ENCODE measurements at places on chromosomes 12 and 14. TPM values are rescaled to one million over a fixed set of nuclear protein-coding genes. Genes with fewer than 3 reads are reported as not detected.

CLEC1B gene
- total RNA-seq = not detected

SLC6A12 gene
- total RNA-seq = 0.40 TPM

KCNA5 gene
- total RNA-seq = 0.45 TPM

TEX52 gene
- total RNA-seq = not detected

CARMIL3 gene
- 0.58 TPM for total RNA-seq

TRHDE gene
- total RNA-seq = 4.1 TPM

SCN8A gene
- 1.5 TPM for total RNA-seq

KCNH5 gene
- not detected for total RNA-seq

MANSC4 gene
- not detected for total RNA-seq

SFSWAP gene
- total RNA-seq = 67.3 TPM

SERPINA3 gene
- 77.1 TPM for total RNA-seq

ADGRD1 gene
- 224 TPM for total RNA-seq

KLRC1 gene
- not detected for total RNA-seq

RASSF8 gene
- total RNA-seq = 132 TPM

NEUROD4 gene
- not detected for total RNA-seq

NTF3 gene
- 5.9 TPM for total RNA-seq

NYNRIN gene
- total RNA-seq = 20.0 TPM

CACNA2D4 gene
- total RNA-seq = 5.9 TPM
